ENCODE measurements at places on chromosomes 13 and 19.
A peak's percentile ranks its signal among the peaks of the same experiment; 100 is the strongest.

GRCh38 chr13:75494491-75494890 lies 12.5 kb upstream of the TBC1D4 start:
- ATAC-seq: no peak

DNA sequence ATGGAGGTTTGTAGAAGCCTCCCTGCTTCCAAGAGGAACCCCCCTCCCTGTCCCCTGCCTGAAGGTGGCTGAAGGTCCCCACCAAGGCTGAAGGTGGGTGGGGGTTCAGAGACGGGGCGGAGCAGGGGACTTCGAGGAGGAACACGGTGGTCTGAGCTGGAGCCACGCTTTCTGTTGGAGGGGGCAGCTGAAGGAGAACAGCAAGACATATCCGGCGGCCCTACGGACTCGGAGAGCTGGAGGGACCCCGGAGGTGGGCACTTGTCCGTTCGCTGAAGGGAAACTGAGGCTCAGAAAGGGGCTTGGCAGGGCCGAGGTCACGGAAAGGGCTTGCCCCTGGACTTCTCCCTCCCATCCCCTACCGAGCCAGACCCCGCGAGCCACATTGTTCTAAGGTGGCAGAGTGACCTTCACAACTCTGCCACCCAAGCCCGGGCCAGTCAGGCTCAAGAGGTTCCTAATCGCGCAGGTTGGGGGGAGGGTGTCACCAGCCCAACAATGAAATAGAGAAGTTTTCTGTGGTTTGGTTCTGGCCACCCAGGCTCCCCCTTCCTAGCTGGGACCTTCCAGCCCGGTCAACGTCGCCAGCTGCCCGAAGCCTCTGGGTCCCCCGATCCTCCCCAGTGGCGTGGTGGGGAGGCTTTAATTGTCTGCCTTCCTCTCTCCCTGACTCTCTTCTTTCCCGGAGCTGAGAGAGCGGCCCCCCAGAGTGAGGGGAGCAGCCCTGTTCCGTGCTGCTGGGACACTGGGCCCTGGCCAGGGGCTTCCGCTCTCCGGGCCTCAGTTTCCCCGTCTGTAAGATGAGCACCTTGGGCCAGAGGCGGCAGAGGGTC lies 15.5 kb upstream of the KCNN1 start:
- ATAC-seq: no peak

GRCh38 chr19:39916236-39916635 lies 18.2 kb downstream of the FCGBP start:
- no peak for ATAC-seq

- ATAC-seq: peak; percentile 70
Measured at GRCh38 chr19:17327654-17328516, 6.8 kb downstream of the ANO8 start.

GRCh38 chr19:4049432-4049831 lies 17.3 kb downstream of the ZBTB7A start:
- ATAC-seq: no peak

DNA sequence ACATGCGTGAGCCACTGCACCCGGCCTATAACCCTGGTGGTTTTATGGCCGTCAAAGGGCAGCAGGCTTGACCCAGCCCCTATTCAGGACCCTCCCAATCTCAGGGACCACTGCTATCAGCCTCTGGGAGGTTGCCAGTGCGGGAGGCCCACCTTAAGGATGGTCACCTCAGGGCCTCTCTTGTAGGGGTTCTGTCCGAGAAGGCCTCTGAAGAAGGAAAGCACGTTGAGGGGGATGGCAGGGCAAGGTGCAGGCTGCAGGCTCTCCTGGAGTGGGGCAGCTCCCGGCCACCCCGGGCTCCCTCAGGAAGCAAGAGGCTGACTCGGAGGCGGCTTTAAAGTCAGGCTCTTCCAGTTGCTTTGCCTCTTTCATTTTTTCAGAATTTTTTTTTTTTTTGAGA lies 6.0 kb upstream of the GRTP1 start:
- ATAC-seq: no peak

- ATAC-seq: no peak
Measured at GRCh38 chr13:34153428-34154180, 335.7 kb downstream of the RFC3 start.

- no peak for ATAC-seq
Measured at GRCh38 chr13:35926859-35927530, 204.2 kb downstream of the DCLK1 start.

- ATAC-seq: no peak
Measured at GRCh38 chr19:45913874-45914830, at the start of gene NANOS2. NANOS2 (minus strand) TSS chr19:45914778; CDS start chr19:45914693, 85 bp downstream.

DNA sequence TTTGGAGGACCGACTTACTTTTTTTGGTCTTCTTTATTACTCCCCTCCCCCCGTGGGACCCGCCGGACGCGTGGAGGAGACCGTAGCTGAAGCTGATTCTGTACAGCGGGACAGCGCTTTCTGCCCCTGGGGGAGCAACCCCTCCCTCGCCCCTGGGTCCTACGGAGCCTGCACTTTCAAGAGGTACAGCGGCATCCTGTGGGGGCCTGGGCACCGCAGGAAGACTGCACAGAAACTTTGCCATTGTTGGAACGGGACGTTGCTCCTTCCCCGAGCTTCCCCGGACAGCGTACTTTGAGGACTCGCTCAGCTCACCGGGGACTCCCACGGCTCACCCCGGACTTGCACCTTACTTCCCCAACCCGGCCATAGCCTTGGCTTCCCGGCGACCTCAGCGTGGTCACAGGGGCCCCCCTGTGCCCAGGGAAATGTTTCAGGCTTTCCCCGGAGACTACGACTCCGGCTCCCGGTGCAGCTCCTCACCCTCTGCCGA lies 409 bp downstream of the FOSB start:
- ATAC-seq: no peak

GRCh38 chr19:18401580-18402112 lies 4.2 kb upstream of the LRRC25 start:
- ATAC-seq: peak; percentile 36

GRCh38 chr13:86757236-86757978 lies 913.8 kb upstream of the SLITRK5 start:
- peak; percentile 41 for ATAC-seq

DNA sequence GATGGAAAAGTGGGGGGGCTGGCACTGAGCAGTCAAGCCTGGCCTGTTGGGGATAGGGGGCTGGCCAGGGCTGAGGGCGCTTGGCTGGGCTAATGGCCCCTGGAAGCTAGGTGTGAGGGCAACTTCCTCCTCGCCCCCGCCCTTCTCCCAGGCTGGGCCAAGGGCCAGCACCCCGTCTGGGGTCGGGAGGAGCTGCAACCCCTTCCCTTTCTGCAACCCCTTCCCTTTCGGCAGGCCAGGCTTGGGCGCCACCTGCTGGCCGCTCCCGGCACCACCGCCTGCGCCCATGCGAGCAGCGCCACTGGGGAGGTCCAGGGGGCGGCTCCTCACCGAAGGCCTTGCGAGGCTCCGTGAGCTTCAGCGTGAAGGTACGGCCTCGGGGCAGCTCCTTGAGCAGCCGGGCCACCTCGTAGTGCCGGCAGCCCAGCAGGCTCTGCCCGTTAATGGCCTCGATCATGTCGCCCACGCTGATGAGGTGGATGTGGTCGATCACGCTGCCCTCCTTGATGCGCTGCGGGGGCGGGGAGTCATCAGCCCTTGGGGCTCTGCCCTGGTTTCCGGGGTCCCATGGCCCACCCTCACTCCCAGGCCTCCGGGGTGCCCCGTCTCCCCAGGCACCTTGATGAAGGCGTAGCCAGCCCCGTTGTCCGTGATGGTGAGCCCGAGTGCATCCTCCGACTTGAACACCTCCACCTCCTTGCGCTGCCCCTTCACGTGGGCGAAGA lies 5.0 kb upstream of the PTGER1 start:
- ATAC-seq: peak; percentile 60

DNA sequence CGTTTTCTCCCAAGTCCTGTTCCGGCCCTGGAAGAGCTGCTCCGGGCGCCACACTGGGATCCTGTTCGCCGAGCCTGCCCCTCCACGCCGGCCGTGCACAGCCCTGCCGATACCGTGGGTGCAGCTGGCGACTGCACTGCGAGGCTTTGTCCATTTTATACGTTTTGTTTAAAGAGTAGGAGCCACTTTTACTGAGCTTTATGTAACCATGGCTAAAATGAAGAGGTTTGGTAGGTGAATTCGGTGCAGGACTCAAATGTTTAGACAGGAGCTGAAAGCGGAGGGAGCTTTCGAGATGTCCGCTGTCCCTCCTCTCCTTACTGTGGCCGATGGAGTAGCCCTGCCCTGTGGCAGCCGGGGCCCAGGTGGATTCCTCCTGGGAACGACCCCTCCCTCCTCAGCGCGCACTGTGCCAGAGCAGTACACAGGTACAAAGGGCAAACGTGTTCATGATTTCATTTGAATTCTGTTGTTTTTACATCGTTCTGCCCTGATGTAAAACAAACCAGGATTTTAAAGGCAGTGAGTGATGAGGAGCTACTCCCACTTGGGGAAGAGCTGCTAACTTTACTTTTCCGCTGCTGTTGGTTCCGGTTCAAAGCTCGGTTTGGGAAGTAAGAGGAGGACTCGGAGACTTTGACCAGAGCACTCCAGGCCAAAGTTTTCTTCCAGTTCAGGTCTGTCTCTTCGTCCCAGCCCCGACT lies 1.7 kb downstream of the COL4A2 start:
- no peak for ATAC-seq

GRCh38 chr19:616747-617526 lies 16.4 kb downstream of the POLRMT start:
- ATAC-seq: no peak

DNA sequence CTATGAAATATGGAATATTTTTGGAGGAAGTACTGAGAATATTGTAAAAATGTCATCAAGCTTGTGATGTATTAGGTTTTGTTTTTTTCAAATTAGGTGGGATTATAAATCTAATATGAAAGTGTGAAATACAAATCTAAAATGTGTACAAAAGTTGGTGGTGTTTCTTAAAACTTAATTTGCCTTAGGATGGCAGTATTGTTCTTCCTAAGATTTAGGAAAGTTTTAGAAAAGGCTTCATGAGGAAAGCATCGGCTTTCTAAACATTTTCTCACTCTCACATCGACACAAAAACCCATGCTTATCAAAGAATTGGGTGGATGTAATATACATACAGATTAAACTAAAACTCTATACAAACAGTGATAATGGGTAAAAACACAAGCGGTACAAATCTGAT lies 972.0 kb upstream of the PCDH20 start:
- no peak for ATAC-seq

GRCh38 chr13:24671386-24672113 lies 8.7 kb upstream of the ATP12A start:
- no peak for ATAC-seq

GRCh38 chr13:37886879-37887278 lies 17.3 kb upstream of the TRPC4 start:
- no peak for ATAC-seq

DNA sequence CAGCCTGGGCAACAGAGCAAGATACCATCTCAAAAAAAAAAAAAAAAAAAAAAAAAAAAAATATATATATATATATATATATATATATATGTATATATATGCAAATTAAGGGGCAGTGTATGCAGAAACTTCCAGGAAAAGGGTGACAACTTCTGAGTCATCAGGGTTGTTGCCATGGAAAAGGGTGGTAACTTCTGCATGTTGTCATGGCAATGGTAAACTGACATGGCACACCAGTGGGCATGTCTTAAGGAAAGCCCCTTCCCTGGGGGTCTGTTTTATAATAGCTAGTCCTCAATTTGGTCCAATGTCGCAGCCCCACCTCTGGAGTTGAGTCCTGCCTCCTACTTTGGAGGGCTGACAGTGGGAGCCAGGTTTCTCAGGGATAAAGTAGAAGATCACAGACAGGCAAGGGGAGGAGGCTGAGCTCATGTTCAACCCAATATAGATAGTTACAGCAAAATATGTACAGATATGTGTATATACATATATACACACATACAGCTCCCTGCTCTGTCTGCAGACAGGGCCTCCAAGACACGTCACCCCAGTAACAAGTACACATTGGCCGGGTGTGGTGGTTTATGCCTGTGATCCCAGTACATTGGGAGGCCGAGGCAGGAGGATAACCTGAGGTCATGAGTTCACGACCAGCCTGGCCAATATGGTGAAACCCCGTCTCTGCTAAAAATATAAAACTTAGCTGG lies 7.2 kb upstream of the FCHO1 start:
- no peak for ATAC-seq

- ATAC-seq: no peak
Measured at GRCh38 chr13:113460599-113460998, 7.3 kb upstream of the ADPRHL1 start.

- peak; percentile 88 for ATAC-seq
Measured at GRCh38 chr19:49272204-49272603, 52.8 kb downstream of the SLC6A16 start.

GRCh38 chr19:31002518-31003244 lies 346.6 kb downstream of the TSHZ3 start:
- ATAC-seq: no peak

DNA sequence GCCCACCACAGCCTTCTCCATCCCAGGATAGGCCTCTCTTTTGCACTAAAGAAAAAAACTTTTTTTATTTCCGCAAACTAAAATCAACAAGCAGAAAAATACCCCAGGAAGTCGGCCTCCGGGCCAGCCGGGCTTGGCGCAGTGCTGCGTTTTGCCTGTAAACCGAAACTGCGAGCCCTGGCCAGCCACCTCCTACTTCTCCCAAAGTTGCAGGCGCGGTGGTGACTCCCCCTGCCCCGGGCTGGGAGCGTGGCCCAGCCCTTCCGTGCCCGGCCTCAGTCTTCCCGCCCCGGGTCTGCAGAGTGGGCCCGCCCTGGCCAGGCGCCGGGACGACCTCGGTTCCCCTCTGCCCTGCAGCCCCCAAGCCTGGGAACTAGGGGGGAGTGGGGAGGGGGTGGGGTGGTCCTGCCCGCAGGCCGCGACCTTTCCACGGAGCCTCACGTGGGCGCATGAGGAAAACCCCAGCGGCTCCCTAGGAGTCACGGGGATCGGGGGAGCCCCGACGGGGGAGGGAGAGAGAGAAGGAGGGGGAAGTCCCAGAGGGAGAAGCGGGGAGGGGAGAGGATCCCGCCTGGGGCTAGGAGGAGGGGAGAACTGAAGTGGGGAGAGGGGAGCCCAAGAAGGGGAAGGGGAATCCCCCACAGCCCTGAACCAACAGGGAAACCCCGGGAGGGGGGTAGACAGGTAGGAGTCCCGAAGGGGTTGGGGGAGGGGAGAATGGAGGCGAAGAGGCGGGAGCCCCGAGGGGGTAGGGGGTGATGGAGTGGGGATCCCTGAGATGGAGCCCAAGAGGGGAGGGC lies 3.0 kb downstream of the GADD45B start:
- ATAC-seq: no peak

- ATAC-seq: no peak
Measured at GRCh38 chr13:20369886-20370361, 137.8 kb upstream of the GJB6 start.

- ATAC-seq: no peak
Measured at GRCh38 chr13:65454403-65454802, 1775.7 kb downstream of the PCDH9 start.

GRCh38 chr13:108154421-108154858 lies 60.9 kb downstream of the LIG4 start:
- no peak for ATAC-seq

Measured in activated CD4-positive, CD25-positive, alpha-beta regulatory T cell treated with anti-CD3 and anti-CD28 coated beads, Interleukin-2, amount 50 U/mL, for 24 hours (primary cell).